ENCODE measurements at places on chromosomes 5 and 9.

DNA sequence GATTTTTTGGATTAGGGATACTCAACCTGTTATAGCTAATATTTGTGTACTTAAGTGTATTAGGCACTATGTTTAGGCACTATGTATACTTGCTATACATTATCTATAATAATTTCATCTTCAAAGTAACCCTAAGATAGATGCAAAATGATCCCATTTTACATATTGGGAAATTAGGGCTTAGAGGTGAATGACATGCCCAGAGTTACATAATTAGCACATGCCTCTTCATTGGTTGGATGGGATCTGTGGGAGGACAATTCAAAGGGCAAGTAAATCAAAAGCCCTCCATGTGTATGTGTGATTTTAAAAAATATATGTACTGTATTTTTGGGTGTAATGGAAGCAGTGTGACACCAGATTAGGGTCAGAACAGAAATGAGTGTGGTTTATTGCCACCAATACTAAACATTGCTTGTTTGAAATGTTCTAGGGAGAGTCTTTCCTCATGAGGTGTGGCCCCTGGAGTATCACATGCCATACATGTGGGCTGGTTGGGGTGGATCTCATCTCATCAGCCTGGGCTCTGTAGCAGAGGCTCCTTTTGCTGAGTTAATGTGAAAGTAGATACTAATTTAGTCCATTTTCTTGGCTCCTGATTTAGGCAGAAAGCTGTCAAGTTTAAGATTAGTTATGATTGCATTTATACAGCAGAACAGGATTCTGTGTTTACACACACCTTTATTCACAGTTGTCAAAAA is 5.5 kb downstream of the C9orf85 start:
- DNase-seq: no peak

DNA sequence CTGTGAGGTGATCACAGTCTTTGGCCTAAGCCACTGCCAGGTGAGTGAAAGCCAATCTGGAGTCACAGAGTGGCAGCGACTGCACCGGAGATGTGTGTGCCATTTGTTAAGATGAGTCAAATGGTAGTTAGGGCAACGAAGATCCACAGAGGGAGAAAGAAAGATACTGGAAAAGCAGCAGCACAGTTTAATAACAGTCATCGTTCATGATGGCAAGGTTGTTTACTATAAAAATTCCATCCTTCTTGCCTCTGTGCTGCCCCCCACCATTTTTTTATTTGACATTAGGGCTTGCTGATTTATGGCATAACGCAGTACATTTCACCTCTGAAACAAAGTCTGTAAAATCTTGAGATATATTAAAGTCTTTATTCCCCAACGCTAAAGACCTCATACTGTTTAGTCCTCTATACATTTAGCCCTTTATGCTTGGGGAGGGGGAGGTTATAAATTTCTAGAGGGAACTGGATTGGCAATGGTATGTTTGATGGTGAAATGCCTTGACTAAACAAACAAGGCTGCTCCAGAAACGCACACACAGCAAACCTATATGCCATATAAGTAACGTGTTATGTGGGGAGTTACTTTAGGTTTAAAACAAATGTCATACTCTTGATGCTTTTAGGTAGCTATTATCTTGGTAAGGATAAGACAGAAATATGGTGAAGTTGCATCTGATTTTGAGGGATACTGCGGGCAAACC is 55.8 kb upstream of the ABL1 start:
- no peak for DNase-seq

DNA sequence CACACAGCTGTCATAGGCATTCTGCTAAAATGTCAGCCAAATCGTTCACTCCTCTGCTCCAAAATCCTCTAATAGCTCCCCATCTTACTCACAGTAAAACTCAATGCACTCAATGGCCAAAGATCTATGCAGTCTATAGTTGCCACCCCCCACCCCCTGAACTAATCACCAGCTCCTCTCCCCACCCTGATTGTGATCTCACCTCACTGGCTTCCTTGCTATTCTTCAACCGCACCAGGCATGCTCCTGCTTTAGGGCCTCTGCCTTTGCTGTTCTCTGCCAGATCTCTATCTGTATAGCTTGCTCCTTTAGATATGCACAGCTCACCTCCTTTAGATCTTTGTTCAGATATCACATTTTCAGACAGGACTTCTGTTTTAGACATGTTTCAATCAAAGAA is 33.2 kb upstream of the SNX2 start:
- no peak for DNase-seq

DNA sequence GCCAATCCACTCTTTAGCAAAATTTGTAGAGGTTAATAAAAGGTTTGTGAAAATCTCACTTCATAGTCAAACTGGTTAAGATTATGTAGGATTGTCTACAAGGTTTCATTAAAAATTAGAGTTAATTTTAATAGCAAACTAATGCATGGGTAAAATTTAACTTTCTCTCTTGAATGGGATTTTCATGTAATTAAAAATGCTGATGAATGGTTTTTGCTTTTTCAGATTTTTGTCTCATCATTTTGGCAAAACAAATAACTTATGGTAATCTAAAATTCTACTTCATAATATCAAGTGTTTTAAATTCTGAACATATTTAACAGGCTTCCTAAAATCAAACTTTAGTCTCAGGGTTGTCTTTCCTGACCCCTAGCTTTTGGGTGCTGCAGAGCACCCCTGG is 113.8 kb upstream of the FAM174A start:
- no peak for DNase-seq

GRCh38 chr5:97412959-97413358 is 229.9 kb upstream of the RIOK2 start:
- no peak for DNase-seq

- DNase-seq: no peak
Observed at GRCh38 chr5:181197326-181197951, 7.6 kb downstream of the TRIM7 start.

- no peak for DNase-seq
Observed at GRCh38 chr5:66436721-66437120, 159.5 kb upstream of the MAST4 start.

Measured in activated T-cell treated with anti-CD3 and anti-CD28 coated beads for 24 hours (primary cell).